ENCODE measurements at places on chromosomes 11 and 22. TPM values are rescaled to one million over a fixed set of nuclear protein-coding genes. Genes with fewer than 3 reads are reported as not detected.

DNA sequence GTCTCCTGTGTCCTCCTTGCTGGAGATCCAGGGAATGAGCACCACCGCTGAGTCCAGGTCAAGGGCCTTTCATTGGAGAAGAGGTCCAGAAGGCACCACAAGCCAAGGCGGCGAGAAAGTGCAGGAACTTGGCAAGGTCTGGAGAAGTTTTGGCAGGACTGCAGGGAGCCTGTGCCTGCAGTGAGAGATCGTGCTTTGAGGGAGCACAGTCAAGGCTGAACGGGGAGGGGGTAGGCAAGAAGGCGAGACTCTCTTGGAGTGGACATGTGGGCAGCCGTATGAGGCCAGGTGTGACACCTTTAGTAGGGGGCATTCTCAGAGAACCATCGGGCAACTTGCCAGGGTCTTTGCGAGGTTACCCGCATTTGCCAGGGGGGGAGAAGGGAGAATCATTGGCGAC, 30.5 kb downstream of the LRRC10B start:
- H3K4me3 ChIP-seq, result no peak overlapping the region
- no peak for DNase-seq
- peaks cover 4% of the 10 kb centered on the region for H3K4me1 ChIP-seq
- H3K27ac ChIP-seq, result no peak overlapping the region

DNA sequence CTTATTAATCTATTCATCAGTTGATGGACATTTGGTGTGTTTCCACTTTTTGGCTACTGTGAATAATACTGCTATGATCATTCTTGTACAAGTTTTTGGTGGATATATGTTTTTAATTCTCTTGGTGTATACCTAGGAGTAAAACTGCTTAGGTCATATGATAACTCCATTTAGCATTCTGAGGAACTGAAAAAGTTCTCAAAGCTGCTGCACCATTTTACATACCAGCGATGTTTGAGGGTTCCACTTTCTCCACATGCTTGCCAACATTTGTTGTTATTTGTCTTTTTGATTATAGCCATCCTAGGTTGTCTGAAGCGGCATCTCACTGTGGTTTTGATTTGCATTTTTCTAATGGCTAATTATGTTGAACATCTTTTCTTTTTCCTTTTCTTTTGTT, 4.1 kb upstream of the ACER3 start:
- DNase-seq, result no peak
- no peak overlapping the region for H3K4me3 ChIP-seq
- no peaks in the 10 kb centered on the region for H3K36me3 ChIP-seq
- peak overlapping the region; percentile 92 for H3K27ac ChIP-seq
- H3K4me1 ChIP-seq, result peaks cover 4% of the 10 kb centered on the region
- H3K27me3 ChIP-seq, result no peaks in the 10 kb centered on the region

GRCh38 chr22:23793326-23793725, 6.6 kb downstream of the SMARCB1 start:
- H3K27me3 ChIP-seq, result no peaks in the 10 kb centered on the region
- H3K4me3 ChIP-seq, result no peak overlapping the region
- no peak overlapping the region for H3K27ac ChIP-seq
- peaks cover 27% of the 10 kb centered on the region for H3K4me1 ChIP-seq
- H3K36me3 ChIP-seq, result peaks cover 59% of the 10 kb centered on the region

GRCh38 chr11:60944490-60945294, 7.3 kb downstream of the SLC15A3 start:
- H3K36me3 ChIP-seq, result peaks cover 3% of the 10 kb centered on the region
- no peaks in the 10 kb centered on the region for H3K27me3 ChIP-seq
- no peak overlapping the region for H3K4me3 ChIP-seq
- DNase-seq, result no peak
- peak overlapping the region; percentile 5 for H3K27ac ChIP-seq

- peaks cover 58% of the 10 kb centered on the region for H3K36me3 ChIP-seq
- H3K27me3 ChIP-seq, result no peaks in the 10 kb centered on the region
- peaks cover 31% of the 10 kb centered on the region for H3K4me1 ChIP-seq
- H3K27ac ChIP-seq, result no peak overlapping the region
Measured at GRCh38 chr11:36452961-36453360, 57.1 kb downstream of the TRAF6 start.

GRCh38 chr22:21731503-21731902, 4.1 kb downstream of the YPEL1 start:
- no peak overlapping the region for H3K27ac ChIP-seq
- no peak for DNase-seq

DNA sequence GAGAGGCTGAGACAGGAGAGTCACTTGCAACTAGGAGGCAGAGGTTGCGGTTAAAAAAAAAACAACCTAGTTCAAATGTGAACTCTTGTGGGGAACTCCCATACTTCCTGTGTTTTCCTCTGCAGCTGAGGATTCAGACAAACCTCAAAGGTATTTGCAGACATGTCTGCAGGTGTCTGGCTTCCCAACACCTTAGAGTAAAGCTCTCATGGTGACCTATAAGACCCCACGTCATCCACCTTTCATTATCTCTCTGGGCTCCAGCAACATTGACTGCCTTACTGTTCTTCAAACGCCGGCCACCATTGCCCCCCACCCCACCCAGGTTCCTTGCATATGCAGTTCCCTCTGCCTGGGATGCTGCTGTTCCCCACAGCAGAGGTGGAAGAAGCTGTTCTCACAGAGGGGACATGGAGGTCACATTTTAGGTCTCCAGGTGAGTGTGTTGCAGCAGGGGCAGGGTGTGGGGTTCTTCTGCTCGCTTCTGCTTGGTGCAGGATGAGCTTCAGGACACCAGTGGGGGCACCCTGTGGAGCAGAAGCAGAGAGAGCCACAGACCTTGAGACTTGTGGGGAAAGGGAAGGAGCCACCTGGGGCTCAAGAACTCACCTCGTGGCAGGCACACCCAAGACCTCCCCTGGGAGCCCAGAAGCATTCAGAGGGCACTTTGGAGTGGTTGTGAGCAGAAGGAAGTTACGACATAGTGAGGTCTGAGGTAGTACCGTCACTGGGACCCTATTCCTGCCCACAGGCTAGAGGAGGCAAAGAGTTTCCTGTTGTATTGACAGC, 203.2 kb downstream of the CSNK2A3 start:
- DNase-seq, result no peak
- H3K36me3 ChIP-seq, result no peaks in the 10 kb centered on the region
- no peak overlapping the region for H3K4me3 ChIP-seq

Gene RCOR2
- 0.17 TPM for total RNA-seq

DNA sequence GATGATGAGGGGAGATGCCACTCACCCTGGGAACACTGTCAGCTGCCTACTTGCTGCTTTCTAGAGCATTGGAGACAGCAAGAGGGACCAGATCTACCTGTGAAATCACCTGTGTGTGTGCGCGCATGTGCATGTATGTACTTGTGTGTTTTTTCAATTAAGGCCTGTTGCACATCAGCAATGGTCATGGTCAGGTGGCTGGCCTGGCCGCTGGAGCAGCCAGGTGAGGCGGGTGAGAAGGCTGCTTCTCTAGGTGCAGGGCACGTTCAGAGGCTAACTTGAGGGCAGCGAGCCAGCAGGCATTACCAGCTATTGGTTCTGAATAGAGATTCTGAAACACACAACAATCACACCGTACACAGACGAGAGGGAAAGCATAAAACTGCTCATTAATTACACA, 65.1 kb downstream of the PARVG start:
- no peaks in the 10 kb centered on the region for H3K4me1 ChIP-seq
- H3K36me3 ChIP-seq, result no peaks in the 10 kb centered on the region
- H3K27ac ChIP-seq, result no peak overlapping the region
- DNase-seq, result no peak

- no peak for DNase-seq
- no peaks in the 10 kb centered on the region for H3K4me1 ChIP-seq
- H3K4me3 ChIP-seq, result no peak overlapping the region
- H3K27ac ChIP-seq, result no peak overlapping the region
Measured at GRCh38 chr11:19378814-19379213, 138.1 kb upstream of the E2F8 start.

Gene OR4A16
- total RNA-seq, result not detected

DNA sequence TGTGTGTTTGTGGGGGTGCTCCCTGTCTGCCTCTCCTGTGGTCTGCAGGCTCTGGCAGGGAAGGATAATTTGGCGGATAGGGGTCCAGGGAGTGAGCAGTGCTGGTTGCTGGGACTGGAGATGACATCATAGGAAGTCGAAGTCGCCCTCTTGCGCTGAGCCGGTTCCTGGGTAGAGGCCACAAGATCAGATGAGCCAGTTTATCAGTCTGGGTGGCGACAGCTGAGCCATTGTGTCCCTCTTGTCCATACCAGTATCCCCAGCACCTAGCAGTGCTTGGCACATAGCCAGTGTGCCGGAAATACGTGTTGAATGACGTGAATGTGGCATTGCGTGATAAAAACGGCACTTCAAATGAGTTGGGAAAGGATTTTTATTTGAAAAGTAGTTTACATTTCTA, 9.8 kb downstream of the APOL5 start:
- H3K4me3 ChIP-seq, result no peak overlapping the region
- no peak overlapping the region for H3K27ac ChIP-seq
- no peaks in the 10 kb centered on the region for H3K4me1 ChIP-seq
- no peak for DNase-seq
- H3K27me3 ChIP-seq, result no peaks in the 10 kb centered on the region

DNA sequence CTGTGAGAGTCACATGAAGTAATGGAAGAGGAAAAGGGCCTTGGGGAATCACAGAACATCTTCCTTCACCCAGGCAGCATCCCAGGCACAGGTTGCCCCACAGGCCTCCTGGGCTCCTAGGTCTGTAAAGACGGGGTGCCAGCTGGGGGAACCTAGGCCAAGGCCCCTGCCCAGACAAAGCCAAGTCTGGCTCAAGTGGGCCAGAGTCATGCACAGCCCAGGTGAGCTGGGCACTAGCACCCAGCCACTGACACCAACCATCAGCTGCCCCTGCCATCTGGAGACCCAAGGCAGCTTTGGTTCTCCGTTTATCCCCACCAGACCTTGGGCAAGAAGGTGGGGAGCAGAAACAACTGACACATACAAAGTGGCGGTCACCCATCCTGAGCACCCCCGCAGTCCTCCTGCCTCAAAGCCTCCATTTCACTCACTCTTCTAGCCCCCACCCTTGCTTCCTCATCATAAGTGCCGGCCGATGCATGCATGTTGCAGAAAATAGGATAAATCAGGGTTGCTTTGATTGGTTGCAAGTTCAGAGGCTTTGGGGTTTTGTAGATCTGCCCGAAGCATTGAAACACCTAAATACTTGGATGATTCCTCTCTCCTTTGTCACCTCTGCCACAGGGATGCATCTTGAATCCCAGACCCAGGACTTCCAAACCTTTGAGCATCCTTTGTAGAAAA, 26.5 kb upstream of the TMPRSS4 start:
- H3K27me3 ChIP-seq, result no peaks in the 10 kb centered on the region
- no peaks in the 10 kb centered on the region for H3K36me3 ChIP-seq
- peaks cover 55% of the 10 kb centered on the region for H3K4me1 ChIP-seq
- no peak overlapping the region for H3K27ac ChIP-seq

DNA sequence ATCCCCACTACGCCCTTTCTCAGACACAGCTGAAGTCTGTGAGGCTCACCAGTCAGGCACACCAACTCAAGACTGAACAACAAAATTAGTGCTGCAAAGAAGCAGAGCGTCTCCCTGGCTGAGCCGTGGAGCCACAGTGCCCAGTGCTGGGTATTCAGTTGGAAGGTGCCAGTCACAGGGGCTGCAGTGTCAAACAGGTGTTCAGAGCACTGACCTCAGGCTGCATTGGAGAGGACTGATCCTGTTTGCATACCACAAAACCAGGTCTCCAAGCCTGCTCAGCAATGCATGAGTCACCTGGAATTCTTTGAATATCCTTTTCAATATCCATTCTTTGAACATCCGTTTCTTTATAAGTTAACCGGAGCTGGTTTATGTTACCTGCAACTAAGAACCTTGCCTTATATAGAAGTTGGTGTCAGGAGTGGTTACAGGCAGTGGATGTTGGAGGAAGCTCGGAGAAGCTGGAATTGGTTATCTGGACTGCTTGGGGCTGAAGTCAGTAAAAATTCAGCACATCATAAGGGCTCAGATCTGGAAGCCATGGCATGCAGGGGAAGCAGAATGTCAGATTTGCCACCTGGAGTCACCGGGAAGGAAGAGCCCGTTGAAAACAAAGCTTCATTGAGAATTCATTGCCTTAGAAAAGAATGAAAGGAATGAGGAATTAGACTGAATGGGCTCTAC, 30.3 kb downstream of the PDGFB start:
- peak; percentile 34 for DNase-seq
- no peak overlapping the region for H3K27ac ChIP-seq
- H3K27me3 ChIP-seq, result peaks cover 6% of the 10 kb centered on the region
- H3K4me3 ChIP-seq, result no peak overlapping the region
- no peaks in the 10 kb centered on the region for H3K36me3 ChIP-seq

Gene CARD16
- 107 TPM for total RNA-seq

DNA sequence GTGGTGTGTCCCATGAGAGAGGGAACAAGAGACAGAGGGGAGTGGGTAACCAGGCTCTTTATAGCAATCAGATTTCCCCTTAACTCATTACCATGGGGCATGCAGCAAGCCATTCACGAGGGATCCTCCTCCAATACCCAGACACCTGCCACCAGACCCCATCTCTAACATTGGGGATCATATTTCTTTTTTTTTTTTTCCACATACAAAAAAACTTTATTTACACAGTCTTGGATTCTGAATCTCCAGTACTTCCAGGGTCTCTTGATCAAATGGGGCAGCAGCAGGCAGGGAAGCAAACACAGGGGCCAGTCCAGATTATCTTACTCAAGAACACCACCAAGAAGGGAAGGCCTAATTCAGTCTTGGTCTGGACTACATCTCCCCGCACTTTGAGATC, 4.3 kb downstream of the DLAT start:
- no peaks in the 10 kb centered on the region for H3K27me3 ChIP-seq
- no peak for DNase-seq
- peaks cover 3% of the 10 kb centered on the region for H3K4me1 ChIP-seq

Gene PRG3
- total RNA-seq, result 5.1 TPM

DNA sequence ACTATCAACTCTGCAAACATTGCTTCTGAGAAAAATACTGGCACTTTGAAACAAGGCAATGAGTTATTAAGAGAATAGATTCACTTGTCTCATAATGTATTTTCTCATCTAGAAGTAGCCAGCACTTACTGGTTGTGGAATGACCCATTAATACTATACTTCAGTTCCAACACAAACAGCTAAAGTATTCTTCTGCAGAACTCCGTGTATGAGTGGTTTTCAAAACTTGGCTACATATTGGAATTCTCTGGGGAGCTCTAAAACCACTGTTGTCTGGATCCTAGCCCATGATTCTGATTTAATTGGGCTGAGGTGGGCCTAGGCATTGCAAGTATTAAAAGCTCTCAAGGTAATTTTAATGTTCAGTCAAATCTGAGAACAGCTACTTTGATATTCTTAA, 1416.4 kb upstream of the RAG2 start:
- no peak overlapping the region for H3K27ac ChIP-seq
- no peaks in the 10 kb centered on the region for H3K27me3 ChIP-seq
- DNase-seq, result no peak
- no peak overlapping the region for H3K4me3 ChIP-seq
- H3K36me3 ChIP-seq, result no peaks in the 10 kb centered on the region

Gene MMP8
- 11.4 TPM for total RNA-seq
